Fibroblast of skin of right quadriceps (primary cell): ENCODE measurements at places on chromosomes 6 and 20.
A peak's percentile ranks its signal among the peaks of the same experiment; 100 is the strongest.

- DNase-seq, result no peak
These were observed 20.1 kb downstream of the PCMT1 start for GRCh38 chr6:149769676-149770075.

GRCh38 chr6:134436281-134436815, 118.4 kb upstream of the SGK1 start:
- DNase-seq, result peak; percentile 96

DNA sequence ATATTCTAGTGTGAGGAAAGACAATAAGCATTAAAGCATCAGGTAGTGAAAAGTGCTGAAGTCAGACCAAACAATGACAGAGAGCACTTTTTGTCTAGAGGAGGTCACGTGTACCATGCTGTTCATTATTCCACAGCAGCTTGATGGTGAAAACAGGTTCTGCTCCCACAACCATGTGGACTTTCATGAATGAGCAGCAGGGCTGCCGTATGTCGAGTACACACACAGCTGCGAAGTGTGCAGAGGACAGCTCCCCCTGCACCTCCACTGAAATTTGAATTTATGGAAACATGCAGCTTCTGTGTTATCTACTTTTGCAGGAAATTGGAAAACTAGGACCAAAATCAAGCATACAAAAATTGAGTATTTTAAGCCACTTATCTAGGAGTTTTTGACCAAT, 85.3 kb downstream of the MAP7 start:
- DNase-seq, result no peak

DNA sequence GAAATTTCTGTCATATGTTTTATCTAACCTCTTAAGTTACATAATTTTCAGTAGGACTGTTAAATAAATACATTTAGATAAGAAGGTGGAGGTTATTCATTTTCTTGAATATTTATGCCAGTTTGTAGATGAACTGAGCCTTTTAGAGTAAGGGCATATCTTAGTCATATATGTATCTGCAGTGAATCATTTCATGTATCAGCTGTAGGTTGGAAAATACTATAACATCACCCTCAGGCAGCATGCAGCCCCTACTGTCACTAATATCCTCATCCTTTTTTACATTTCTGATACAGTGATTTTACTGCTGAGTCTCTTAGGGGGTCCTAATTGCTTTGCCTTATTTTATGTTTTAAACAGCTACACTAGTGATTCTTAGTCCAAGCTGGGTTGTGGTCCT, 19.5 kb upstream of the SUMO4 start:
- DNase-seq, result no peak

DNA sequence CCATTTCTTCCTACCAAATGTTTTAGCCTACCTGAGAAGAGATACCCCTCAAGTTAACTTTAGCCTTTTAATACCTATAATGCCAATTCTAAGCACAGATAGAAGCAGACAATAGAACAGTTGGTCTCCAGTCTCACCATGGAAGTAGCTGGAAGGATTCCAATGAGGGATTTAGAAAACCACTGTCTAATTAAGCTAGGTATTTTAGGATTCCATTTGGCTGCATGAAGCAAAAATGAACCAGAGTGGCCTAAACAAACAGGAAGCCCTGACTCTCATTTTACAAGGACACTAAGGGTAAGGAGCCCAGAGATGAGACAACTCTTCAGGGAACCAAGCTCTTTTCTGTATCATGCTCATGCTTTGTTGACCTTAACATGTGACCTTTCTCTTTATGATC, 199.2 kb downstream of the ALDH8A1 start:
- peak; percentile 91 for DNase-seq

- DNase-seq, result no peak
These were observed 328.4 kb downstream of the BCKDHB start for GRCh38 chr6:80434691-80435350.

- DNase-seq, result no peak
These were observed 8.4 kb downstream of the ZNF341 start for GRCh38 chr20:33740189-33740588.

DNA sequence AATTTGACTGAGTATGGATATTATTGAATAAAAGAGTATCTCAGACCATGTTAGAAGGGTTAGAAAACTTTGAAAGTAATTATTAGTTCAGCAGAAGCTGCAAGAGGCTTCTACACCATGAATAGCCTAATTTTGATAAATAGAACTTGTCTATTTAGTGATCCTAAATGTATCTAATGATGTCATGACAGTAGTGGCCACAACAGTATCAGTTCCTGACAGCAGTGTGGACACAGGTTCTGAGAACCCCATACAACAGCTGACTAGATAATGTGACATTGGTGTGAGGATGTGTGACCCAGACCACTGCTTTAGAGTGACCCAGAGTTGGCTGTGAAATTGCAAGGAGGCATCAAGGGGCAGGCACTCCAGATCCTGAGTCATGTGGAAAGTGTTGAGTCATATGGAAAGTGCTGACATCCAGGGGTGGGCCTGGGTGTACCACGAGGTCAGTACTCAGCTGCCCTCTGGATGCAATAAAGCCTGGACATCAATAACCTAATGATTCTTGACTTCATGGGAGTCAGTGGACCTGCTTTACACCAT, 754.7 kb downstream of the DHX35 start:
- DNase-seq, result peak; percentile 5

GRCh38 chr20:12112665-12113064, 195.0 kb downstream of the BTBD3 start:
- no peak for DNase-seq

- DNase-seq, result no peak
These were observed 15.6 kb downstream of the MANBAL start for GRCh38 chr20:37305079-37305478.

- no peak for DNase-seq
These were observed 435.6 kb upstream of the RUNX2 start for GRCh38 chr6:44892579-44892978.

- DNase-seq, result no peak
These were observed 81.5 kb downstream of the MAP7 start for GRCh38 chr6:136468711-136469110.

DNA sequence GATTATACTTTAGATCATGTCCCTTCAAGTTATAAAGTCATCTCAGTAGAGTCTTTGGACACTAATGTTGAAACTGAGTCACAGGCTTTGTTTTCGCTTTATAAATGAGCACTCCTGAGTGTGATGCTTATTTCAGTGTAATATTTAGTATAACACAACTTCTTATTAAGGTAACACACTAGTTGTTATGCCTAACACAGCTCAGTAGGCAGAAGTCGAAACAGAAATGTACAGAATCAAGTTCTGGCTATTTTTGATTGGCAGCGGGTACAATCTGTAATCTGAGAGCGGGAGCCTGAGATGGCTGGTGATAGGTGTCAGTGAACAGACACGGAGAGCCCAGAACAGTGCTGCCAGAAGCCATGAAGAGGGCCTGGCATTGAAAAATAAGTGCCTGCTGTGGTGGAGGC, 11.4 kb downstream of the HECA start:
- DNase-seq, result no peak

- no peak for DNase-seq
These were observed 47.6 kb downstream of the MDGA1 start for GRCh38 chr6:37650071-37650481.

DNA sequence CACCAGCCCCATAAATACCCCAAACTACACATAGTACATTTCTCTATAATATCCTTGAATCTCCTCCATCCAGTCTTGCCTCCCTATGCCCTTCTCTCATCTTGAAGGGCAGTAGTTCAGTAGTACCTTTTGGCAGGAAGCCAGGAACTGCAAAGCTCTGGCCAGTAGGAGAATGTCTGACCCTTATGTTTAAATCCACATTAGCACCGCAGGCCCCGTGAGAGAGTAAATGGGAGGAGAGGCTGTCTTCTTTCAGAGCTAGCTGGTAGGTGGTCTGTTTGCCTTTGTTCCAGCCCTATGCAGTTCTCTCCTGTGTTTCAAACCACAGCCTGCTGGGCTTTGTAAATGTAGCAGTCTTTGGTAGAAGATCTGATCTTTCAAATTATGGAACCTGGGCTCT, 690.7 kb downstream of the DOK5 start:
- DNase-seq, result no peak

DNA sequence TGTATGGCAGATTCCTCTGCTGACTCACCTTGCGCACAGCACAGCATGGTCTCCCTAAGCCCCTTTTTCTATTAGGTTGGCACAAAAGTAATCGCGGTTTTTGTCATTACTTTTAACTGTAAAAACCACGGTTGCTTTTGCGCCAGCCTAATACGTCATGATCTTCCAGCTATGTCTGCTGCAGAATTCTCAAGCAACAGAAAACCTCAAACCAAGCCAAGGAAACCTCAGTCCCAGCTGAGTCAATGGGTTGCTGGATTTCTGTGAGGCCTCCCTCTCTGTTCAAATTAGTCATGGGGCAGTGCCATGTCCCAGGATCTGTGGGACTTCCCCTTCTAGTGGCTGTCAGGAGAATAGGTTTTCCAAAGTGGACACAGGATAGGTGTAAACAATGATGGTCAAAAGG, 15.7 kb upstream of the ENPP1 start:
- DNase-seq, result peak; percentile 52

DNA sequence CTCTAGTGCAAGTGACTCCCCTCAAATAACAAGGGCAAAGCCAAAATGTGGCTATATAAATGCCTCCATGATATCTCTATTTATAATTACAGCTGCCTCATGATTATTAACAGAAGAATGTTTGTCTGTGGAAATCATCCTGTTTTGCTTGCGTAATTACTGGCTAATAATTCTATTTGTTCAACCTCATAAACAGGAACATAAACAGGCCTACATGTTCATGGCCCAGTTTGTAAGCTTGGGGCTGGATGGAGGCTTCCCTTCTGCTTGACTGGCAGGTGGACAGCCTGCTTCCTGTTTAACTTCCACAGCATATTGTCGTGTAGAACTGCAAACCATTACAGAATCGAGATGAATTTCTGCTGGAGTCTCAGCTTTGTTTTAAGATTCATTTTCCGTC, 766.0 kb upstream of the MAP3K7 start:
- no peak for DNase-seq

- peak; percentile 63 for DNase-seq
These were observed 116.3 kb upstream of the SLC2A12 start for GRCh38 chr6:134168590-134169208.

GRCh38 chr6:16344756-16345155, 106.4 kb downstream of the GMPR start:
- DNase-seq, result peak; percentile 76

- peak; percentile 69 for DNase-seq
These were observed 85.9 kb downstream of the THBS2 start for GRCh38 chr6:169167581-169168301.

GRCh38 chr20:56826705-56827665, 197.9 kb downstream of the TFAP2C start:
- DNase-seq, result peak; percentile 89

DNA sequence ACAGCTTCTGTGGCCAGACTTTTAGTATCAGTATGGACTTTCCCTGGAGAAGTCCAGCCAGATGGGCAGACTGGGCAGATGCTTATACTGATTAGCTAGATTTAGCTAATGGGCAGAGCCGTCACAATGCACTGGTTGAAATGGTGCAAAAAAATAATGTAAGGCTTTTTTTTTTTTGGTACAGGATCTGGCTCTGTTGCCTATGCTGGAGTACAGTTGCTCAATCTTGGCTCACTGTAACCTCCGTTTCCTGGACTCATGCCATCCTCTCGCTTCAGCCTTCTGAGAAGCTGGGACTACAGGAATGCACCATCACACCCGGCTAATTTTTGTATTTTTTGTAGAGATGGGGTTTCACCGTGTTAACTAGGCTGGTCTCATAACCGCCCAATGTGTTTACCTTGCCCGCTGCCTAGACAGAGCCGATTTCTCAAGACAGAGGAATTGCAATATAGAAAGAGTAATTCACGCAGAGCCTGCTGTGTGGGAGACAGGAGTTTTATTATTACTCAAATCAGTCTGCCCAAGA, 16.4 kb upstream of the KIFC1 start:
- DNase-seq, result peak; percentile 86

DNA sequence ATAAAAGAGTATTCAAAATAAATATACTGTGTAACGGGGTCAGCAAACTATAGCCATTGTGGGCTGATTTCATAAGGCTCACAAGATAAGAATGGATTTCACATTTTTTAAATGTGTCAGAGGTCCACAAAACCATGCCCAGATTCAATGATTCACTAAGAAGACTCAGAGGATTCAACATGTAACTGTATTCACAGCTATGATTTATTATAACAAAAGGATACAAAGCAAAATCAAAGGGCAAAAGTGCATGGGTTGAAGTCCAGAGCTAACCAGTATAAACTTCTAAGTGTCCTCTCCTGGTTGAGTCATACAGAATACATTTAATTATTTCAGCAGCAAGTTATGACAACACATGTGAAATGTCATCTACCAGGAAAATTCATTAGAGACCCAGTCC, 49.2 kb downstream of the TBC1D32 start:
- DNase-seq, result peak; percentile 53

DNA sequence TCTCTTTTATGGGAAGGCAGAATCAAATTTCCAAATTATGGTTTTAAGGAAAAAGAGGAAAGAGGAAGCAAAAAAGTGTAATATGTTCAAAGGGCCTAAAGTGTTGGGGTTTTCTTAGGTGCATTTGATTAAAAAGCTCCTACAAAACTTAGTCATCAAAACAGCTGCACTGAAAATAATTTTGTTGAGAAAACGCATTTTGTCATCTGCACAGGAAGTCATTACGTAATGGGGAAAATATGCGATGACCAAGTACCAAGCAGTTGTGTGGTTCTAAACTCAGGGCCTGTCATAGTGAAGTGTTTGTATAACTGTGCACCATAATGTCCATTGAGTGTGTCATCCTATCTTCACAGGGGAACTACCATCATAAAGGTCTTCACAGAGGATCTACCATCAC, 15.6 kb downstream of the HAO1 start:
- DNase-seq, result peak; percentile 90

- DNase-seq, result no peak
These were observed 268.5 kb upstream of the ECI2 start for GRCh38 chr6:4403828-4404227.

DNA sequence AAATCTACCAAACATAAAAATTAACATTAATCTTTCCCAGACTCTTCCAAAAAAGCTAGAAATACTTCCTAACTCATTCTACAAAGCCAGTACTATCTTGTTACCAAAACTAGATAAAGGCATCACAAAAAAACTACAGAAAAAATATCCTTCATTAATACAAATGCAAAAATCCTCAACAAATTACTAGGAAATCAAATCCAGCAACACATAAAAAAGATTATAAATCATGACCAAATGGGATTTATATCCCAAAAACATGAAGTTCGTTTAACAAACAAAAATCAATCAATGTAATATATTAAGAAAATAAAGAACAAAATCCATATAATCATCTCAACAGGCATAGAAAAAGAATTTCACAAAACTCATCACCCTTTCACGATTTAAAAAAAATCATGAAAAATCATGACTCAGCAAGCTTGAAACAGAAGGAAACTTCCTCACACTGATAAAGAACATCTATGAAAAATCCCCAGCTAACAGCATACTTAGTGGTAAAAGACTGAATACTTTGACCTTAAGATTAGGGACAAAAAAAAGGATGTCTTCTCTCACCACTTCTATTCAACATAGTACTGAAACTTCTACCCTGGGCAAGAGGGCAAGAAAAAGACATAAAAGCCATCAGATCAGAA, 43.2 kb downstream of the RANBP9 start:
- DNase-seq, result no peak

DNA sequence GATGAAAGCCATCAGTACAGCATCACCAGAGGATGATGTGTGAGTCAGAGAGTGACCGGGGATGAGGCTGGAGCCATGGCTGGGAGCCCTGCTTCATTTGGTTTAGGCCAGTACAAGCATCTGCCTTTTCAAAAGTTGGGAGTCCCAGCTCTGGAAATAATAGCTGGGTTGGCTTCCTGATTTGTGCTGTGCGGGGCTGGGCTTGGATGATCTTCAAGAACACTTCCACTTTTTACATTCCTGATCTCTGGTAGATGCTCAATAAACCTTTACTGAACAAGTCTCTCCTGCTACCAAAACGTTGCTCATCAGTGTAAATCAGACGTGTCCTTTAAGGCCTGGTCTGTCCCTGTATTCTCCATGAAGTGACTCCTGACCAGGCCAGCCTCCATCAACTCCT, 44.1 kb upstream of the ADGRF4 start:
- DNase-seq, result no peak
